Choroid plexus epithelial cell (primary cell): ENCODE measurements at places on chromosomes 3 and 15.
A peak's percentile ranks its signal among the peaks of the same experiment; 100 is the strongest.

DNA sequence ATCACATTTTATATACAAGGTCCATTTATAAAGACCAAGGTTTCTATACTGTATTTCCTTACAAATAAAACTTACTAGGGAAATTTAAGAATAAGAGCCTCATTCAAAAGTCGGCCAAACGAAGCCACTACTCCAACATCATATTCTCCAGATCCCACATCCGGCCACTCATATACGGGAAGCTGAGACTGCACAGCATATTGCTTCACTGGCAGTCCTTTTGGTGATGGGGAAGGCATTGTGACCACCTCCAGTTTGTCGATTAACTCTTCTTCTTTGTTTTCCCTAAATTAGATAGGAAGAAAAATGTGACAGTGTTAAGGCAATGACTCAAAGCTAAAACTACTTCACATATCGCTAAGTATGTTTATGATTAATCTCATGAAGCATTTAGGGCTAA, 2.7 kb downstream of the MTFMT start:
- DNase-seq = no peak

DNA sequence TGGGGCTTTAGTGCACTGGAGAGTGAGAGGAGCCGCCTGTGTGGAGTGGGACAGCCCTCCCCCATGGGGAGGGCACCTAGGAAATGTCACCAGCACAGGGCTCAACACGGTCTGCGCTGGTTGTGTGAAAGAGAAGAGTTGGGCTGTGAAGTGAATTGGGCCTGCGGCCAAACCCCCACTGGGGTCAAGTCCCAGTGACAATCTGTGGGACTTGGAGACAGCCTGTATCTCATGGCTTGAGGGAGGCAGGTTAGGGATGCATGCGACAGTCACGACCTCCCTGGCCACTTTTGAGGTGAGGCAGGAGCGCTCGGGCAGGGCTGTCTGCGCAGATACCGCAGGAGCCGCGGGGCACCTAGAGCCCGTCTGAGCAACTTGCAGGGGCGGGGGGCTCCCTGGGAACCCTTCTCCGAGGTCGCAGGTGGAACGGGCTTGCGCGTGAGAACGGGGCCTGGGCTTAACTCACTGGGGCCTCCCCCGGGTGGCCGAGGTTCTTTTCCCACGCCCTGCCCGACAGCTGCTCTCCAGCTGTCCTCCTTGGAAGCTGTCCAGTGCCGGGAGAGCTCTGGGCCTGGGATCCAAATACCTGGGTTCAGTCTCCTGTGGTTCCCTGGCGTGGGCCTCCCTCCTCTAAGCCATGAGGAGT, 77.4 kb downstream of the SNRK start:
- peak; percentile 79 for DNase-seq

GRCh38 chr15:40858706-40859105, 14.9 kb downstream of the SPINT1 start:
- DNase-seq = no peak

DNA sequence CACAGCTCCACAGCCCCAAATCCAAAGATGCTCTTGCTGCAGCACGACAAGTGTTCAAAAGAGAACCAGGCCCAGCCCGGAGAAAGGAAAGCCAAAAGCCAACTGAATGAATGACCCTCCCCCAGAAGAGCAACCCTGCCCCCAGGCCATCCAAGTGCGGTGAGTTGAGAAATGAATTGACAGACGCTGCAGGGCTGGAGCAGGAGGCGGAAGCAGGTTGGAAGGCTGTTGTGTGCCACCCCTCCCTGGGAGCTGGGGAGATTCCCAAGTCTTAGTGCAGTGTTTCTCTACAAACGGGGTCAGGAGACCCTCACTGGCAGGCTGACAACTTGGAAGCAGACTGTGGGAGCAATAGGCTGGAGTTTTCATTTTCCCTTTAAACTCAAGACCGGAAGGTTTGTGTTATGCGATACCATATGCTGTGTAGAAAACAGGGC, 3.5 kb upstream of the SPTBN5 start:
- no peak for DNase-seq

GRCh38 chr15:88661761-88662556, 23.1 kb downstream of the ISG20 start:
- peak; percentile 33 for DNase-seq

DNA sequence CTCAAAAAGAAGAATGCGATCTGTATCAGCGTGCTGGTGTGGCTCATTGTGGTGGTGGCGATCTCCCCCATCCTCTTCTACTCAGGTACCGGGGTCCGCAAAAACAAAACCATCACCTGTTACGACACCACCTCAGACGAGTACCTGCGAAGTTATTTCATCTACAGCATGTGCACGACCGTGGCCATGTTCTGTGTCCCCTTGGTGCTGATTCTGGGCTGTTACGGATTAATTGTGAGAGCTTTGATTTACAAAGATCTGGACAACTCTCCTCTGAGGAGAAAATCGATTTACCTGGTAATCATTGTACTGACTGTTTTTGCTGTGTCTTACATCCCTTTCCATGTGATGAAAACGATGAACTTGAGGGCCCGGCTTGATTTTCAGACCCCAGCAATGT, 1.3 kb downstream of the P2RY1 start:
- no peak for DNase-seq

DNA sequence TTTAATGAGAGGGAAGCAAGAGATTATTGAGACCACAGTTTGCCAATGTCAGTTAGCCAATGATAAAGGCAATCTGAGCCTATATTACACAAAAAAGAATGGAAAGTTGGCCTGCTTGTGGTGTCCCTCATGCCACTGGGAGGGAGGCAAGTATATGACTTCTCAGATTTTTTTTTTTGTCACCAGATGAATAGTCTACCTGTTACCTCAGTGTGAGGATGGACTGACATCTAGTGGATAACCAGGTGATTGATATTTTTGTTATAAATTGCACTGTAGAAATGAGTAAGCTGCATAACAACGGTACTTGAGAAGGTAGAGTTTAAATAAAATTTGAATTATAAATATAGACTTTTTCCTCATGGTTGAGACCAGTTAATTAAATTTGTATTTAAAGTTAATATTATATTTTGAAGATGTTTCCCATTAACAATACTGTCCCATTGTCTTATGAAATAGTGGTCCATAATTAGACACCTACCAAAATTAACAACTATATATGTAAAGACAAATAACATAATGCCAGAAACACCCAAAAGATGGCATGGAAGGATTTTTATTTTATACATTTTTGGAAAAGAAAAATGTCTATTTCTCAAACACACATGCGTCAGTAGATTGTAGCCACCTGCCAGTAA, 237.8 kb upstream of the GADL1 start:
- DNase-seq = peak; percentile 72

DNA sequence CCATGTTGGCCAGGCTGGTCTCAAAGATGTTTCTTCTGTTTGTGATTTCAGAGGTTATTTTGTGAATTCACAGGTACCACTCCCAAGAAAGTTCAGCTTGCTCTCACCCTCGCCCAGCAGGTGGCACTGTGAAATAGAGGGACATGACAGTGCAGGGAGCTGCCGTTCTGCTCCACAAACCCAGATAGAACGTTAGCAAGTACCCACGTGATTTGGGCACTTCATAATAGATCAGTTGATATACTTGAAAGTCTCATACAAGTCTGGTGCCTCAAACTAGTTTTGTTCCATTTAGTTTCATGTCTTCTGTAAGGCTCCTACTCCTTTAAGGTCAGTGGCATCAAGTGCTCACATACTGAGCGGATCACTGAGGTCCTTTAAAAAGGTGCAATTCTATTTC, 45.5 kb downstream of the FILIP1L start:
- peak; percentile 92 for DNase-seq

DNA sequence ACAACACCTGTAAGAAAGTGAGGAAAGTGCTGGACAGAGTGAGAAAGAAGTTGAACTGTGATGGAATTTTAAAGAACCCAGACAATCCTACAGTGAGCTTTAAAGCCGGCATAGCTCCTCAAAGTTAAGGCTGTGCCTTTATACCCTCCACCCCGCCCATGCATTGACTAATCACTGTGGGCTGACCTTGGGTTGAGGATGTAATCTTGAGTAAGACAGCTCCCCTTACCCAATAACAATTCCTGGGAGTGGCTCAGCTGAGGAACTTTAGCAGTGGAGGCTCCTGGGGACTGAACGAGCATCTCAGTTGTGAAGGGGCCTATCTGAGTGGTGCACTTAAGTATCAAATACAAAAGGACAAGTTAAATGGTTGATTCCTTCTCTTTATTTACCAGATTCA, 35.7 kb upstream of the ZNF770 start:
- no peak for DNase-seq

- DNase-seq = peak; percentile 94
Measured at GRCh38 chr3:141368062-141368924, at the start of gene ZBTB38. TSS of gene ZBTB38 (plus strand) at chr3:141368504. CDS start at chr3:141442389, 73,885 bp downstream.

GRCh38 chr3:36817806-36818533, 53.6 kb upstream of the DCLK3 start:
- no peak for DNase-seq

- no peak for DNase-seq
Measured at GRCh38 chr15:83588441-83588840, 65.5 kb upstream of the ADAMTSL3 start.

DNA sequence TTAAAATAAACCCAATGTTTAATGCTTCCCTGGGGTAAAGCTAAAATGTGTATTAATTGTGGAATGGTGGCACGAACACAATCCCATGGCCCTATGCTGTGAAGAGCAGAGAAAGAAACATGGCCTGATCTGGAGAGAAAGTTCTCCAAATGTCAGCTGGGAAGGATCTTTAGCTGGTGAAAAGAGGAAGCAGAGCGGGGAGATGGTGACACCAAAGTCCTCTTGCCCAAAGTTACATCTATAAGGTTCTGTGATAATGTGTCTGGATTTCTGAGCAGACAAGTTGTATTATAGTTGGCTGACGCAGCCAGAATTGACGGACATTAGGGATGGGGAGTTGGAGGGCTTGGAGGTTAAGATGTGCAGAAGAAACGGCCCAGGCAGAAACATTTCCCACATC, 196.2 kb downstream of the CHST2 start:
- no peak for DNase-seq

DNA sequence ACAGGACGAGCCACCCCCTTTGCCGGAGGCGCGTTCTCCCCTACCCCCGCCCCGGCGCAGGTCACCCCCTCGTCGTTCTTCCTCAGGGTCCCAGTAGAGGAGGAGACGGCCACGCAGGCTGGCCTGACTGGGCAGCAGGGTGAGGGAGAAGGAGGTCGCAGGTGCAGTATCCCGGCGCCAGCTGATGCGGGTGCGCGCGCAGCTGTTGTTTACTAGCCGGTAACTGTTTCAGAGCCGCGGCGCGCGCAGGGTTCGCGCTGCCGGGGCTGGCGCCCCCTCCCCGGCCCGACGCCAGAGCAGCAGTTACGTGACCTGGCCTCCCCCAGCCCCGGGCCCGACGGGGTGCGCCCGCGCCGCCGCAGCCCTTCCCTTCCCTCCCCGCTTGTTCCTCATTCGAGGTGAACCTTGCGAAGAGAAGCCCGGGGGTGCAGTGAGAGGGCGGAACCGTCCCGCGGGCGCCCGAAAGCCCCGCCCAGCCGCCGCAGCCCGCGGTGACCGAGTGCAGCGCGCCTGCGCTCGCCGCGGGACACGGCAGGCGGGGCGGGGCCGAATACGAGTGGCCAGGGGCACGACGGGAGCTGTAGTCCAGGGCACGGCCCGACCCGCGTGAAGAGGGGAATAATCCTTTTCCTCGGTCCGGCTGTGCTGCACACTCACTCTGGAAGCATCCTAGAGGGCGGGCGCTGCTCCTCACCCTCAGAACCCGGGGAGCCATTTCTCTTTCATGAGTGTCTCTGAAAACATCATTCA, at the start of gene SLC12A6:
Gene SLC12A6 (minus strand): TSS at position 225 of the 750 bp plus-strand sequence. CDS start 1,101 bp downstream, outside the sequence.
- peak; percentile 92 for DNase-seq

- peak; percentile 50 for DNase-seq
Measured at GRCh38 chr3:44892689-44893088, 18.3 kb downstream of the TGM4 start.

DNA sequence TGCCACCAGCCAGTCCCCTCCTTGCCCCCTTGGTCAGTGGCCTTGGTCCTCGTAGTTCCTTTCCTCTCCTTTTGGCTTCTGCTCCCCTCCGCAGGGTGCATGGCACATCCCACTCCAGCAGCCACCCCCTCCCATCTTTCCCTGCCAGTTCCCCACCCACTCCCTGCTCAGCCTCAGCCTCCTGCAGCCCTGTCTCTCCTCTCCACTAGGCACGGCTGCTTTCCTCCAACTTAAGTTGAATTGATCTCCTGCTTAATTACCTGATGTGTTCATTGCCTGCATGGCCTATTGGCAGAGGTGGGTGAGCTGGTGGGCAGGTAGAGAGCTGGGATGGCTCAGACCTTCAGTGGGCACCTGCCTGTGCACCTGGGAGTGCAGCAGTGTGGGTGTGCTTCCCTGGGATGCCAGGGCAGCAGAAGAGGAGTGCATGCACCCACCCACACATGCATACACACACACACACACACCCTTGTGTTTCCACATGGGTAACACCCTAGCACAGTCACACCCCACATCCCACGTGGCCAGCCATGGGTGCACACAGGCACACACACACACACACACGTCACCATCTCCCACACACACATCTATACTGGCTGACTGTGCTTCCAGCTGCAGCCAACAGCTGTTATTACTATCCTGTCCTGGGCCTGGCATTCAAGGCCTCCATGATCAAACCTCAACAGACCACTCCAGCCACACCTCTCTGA, 30.9 kb downstream of the C3orf18 start:
- DNase-seq = peak; percentile 5

DNA sequence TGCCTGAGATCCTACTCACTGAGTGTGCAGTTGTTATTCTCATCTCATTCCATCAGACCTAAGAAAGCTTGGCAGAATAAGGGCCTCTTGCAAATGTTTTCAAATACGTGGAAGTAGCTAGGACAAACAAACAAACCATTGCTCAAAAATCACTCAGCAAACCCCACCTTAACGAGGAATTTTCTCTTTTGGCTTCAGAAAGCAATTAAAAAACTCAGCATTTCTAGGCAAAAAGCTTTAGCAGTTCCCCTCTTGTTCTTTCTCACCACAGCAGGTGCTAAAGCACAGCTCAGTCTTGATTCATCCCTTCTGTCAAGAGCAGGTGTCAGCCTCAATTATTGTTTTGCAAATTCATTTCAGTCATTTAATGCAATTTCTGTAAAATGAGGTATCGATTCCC, 58.6 kb upstream of the NUDT16 start:
- DNase-seq = no peak

DNA sequence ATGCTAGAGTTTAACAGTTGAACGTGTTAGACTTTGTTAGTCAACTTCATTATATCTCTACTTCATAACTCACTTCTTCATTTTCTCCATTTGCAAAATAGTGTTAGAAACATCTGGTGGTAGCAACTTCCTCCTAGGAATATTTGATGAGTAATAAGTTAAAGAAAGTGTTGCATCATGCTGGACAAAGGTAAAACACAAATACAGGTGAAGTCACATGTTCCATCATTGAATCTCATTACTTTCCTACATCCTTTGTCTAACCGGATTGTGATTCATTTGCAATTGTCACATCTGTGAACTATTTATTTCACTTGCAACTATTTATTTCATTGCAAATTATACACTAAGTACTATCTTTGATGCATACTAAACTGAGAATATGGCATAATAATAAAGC, 186.5 kb downstream of the TUSC7 start:
- DNase-seq = no peak

GRCh38 chr3:128665362-128666021, 14.9 kb upstream of the RPN1 start:
- DNase-seq = peak; percentile 48

DNA sequence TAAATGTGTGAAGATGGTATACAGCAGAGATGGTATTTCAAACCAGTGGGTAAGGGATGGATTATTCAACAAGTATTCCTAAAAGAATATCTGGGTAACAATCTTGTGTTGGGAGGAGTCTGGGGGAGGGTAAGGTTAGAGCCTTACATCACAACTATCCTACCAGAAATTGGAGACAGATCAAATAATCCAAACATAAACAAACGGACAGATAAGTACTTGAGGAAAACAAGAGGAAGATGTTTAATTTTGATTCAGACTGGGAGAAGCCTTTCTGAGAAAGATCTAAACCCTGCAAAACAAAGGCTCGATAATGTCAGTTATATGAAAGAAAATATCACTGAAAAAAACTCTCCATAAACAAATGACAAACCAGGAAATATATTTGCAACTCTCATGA, 77.9 kb downstream of the SLC9A9 start:
- DNase-seq = peak; percentile 31
